ENCODE measurements at places on chromosomes 6 and 20.

DNA sequence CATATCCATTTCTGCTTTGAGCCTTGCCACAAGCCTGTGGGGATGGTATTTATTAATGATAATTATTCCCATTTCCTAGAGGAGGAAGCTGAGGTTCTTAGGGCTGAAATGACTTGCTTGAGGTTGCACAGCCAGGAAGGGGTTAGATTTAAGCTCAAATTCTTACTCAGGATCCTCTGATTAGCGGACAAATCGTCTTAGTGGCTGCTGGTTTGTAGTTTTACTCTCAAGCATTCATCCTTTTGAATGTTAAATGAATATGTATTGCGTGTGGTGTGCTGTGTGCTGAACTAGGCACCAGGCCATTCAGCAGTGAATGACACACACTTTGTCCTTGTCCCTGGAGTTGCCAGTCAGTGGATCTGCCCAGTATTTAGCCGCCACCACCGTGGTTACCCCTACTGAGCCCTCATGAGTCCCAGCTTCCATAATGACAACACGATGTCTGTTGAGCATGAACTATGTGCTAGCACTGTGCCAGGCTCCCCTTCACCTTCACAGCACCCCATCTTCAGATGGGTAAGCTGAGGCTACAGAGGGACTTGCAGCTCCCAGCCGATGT, 10.0 kb downstream of the PACSIN1 start:
- DNase-seq: no peak

- peak; percentile 97 for DNase-seq
Observed at GRCh38 chr6:158758451-158758860, 60.7 kb downstream of the EZR start.

GRCh38 chr20:4050203-4050980, 35.0 kb upstream of the RNF24 start:
- DNase-seq: no peak

DNA sequence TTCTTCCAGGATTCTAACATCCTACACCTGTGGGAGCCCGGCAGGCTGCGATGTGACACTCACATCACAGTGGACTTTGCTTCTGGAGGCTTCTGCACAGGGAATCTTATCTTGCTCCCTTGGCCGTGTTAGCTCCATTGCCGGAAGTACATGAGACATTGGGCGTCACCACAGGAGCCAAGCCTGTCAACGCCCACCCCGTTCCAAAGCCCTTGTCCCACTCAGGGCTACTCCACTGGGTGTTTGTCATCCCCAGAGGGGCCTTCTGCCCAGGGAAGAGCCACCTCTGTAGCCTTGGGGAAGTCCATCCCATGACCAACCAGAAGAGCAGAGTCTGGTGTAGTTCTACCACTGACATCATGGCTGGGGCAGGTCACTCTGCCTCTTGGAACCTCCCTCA, 1.7 kb downstream of the RAB44 start:
- no peak for DNase-seq

DNA sequence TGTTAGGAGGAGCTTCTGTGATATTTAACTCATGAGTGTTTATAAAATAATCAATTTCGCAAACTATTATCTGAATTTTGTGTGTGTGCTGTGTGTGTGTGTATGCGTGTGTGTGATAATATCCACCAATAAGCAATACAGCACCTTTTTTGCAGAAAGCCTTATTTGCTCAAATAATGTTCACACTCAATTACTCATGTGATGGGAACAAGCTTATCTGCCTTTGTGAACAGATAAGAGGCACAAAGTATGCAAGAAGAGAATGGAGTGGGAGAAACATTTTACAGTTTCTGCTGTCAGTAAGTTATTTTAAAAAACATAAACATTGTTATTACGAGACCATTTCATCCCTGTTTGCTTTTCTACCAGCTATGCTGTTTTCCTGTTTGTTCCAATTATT, 36.7 kb upstream of the PTPRK start:
- DNase-seq: no peak

DNA sequence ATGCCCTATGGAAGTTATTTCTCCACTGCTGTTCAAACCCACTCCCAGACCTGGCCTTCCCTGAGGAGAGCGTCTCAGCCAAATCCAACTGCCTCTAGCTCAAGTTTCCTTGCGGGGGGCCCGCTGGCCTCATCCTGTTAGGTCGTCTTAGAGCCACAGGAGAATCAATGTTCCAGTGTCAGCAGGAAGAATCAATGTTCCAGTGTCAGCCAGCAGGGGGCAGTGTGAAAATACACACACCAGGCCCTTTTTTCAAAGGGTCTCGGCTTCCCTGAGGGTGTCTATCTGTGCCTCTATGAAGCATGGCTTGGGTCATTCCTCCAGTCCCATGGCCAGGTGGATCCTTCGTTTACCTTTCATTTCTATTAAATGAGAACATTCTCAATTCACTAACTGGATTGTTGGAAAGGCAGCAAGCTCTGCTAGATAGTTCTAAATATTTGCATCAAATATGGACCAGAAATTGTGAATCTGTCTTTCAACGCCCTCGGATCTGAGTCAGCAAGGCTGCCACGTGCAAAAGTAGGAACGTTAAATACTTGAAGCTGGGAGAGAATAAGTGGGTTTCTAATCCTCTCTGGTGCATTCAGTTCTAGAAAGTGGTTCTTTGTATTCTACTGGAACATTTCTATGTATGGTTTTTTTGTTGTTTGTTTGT, 19.2 kb downstream of the PRND start:
- DNase-seq: peak; percentile 26

DNA sequence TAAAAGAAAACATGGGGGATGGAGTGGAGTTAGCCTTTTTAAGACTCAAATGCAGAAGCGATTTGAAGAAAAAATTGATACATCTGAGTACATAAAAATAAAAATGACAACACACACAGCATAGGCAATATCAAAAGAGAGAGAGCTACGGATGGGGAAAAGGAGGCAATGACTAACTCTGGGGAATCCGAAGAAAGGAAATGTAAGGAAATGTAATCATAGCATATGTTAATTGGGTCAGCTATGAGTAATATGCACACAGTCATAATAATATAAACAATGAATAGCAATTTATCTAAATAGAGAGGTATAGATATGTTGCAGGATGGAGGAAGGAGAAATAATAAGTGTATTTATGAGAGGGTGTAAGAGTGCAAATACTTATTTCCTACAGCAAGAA, 83.4 kb downstream of the NOL4L start:
- DNase-seq: no peak

- DNase-seq: peak; percentile 74
Observed at GRCh38 chr6:152218887-152219286, 411.4 kb downstream of the ESR1 start.

- DNase-seq: no peak
Observed at GRCh38 chr20:50408526-50409364, 101.4 kb upstream of the PTPN1 start.

GRCh38 chr6:46973029-46973428, 51.3 kb upstream of the ADGRF5 start:
- no peak for DNase-seq

DNA sequence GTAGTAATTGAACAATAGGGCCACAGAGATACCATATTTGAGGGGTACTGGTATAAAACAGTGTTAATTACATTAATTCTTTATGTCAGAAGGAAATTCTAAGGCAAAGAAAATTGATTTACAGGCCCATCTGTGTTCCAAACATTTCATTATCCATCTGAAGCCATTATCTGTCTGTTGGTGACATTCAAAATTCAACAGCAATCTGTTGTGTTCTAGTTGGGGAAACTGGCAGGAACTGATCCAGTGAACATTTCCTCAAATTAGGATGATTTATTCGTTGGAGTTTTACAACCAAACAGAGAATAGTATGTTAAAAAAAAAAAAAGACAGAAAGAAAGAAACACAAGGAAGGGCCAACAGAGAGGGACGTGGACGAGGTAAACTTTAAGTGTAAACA, 30.1 kb downstream of the HEBP2 start:
- no peak for DNase-seq

GRCh38 chr20:61903575-61904340, 161.9 kb downstream of the TAF4 start:
- peak; percentile 24 for DNase-seq

DNA sequence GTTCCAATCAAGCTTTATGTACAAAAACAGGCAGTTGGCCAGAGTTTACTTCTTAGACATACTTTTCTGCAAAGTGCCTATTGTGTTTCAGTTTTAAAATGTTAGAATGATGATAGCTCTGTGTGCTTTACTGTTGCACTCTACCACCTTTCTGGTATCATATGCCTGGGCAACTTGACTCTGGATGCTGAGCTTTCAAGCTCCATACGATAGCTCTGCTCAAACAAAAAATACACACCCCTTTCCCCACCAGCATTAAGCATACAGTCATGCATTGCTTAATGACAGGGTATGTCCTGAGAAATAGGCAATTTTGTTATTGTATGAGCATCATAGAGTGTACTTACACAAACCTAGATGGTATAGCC, 123.1 kb downstream of the RCAN2 start:
- DNase-seq: no peak

- DNase-seq: no peak
Observed at GRCh38 chr20:61799928-61800327, 265.8 kb downstream of the TAF4 start.

GRCh38 chr6:111503660-111504059, 20.6 kb upstream of the REV3L start:
- peak; percentile 67 for DNase-seq

Data from NCI-H146 (cell line).